ENCODE measurements at places on chromosomes 7 and 10. TPM values are rescaled to one million over a fixed set of nuclear protein-coding genes. Genes with fewer than 3 reads are reported as not detected.

DNA sequence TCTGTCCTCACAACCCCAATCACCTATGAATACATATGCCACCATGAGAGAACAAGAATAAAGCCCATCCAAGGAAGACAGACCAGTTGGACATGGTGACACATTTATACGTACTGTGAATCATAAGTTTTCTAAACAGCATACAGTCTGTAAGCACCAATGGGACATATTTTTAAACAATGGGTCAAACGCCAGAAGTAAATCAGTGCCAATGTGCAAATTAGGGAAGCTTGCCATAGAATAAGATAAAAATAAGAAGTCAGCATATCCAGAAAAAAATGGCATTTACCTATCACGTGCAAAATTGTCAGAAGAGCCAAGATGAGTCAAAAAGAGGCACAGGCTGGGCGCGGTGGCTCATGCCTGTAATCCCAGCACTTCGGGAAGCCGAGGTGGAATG lies 910.4 kb downstream of the SORCS1 start:
- H3K27ac ChIP-seq, result no peak overlapping the region
- H3K4me1 ChIP-seq, result no peaks in the 10 kb centered on the region
- no peaks in the 10 kb centered on the region for H3K27me3 ChIP-seq
- no peak for DNase-seq

- H3K27ac ChIP-seq, result no peak overlapping the region
- no peaks in the 10 kb centered on the region for H3K36me3 ChIP-seq
- H3K4me3 ChIP-seq, result no peak overlapping the region
- no peaks in the 10 kb centered on the region for H3K27me3 ChIP-seq
- no peak for DNase-seq
- H3K4me1 ChIP-seq, result no peaks in the 10 kb centered on the region
These were observed 636.6 kb downstream of the TNS3 start for GRCh38 chr7:46945328-46945727.

DNA sequence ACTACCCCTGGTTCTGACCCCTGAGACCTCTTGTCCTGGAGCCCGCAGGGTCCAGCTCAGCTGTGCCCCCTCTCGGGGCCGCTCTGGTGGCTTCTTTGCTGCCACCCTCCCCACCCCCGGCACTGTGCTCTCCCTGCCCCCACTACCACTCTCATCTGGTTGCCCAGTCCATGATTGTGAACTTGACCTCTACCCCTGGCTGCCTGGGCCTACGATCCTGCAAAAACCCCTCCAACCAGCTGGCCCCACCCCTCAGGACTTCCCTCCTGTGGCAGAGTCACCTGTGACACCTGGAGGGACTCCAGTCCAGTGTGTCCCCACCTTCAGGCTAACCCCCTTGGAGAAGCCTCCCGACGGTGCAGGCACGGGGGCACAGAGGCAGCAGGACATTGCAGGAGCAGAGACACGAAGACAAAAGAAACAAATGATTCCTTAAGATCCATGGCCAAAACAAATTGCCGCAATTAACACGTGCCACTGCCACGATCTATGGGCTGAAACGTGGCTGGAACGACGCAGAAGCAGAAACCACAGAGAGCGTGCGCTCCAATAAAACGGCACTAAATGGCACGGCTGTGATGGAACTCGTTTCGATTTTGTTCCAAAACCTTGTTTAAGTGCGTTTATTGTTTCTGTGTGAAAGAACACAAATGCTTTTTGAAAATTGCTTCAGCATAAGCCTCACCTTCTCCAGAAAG lies 72.0 kb downstream of the PARP12 start:
- no peaks in the 10 kb centered on the region for H3K27me3 ChIP-seq
- H3K4me1 ChIP-seq, result no peaks in the 10 kb centered on the region
- no peaks in the 10 kb centered on the region for H3K36me3 ChIP-seq
- DNase-seq, result no peak
- H3K4me3 ChIP-seq, result no peak overlapping the region

GRCh38 chr7:80279760-80280159 lies 145.1 kb downstream of the GNAI1 start:
- H3K4me1 ChIP-seq, result no peaks in the 10 kb centered on the region
- H3K36me3 ChIP-seq, result no peaks in the 10 kb centered on the region
- no peak for DNase-seq
- no peaks in the 10 kb centered on the region for H3K27me3 ChIP-seq

DNA sequence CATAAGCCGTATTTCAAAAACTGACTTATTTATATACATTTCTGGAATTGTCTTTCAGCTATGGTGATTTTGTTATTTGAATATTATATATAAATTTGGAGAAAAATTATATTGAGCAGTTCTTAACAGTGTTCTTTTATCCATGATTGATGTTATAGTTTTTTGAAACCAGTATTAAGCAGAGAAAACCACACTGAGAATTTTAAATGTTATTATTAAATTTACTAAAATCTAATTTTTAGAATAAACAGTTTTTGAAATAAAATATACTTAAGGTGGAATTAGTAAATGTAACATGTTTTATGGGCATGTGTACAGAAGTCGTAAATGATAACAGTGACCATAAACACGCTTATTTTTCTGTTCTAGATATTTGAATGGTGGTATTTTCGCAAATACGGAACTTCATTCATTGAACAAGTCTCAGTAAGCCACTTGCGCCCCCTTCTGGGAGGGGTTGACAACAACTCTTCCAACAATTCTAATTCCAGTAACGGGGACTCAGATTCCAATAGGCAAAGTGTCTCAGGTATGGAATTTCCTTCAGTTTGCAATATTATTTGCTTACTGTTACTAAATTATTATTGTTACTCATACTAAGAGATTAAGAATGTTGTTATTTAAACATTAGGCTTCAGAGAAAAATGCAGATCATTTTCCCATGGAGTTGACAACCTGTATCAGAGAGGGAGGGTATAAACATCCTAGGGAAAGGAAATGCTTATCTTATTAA lies 166.1 kb downstream of the ST7 start:
- no peak overlapping the region for H3K27ac ChIP-seq
- DNase-seq, result peak; percentile 68
- H3K4me1 ChIP-seq, result peaks cover 6% of the 10 kb centered on the region
- no peaks in the 10 kb centered on the region for H3K27me3 ChIP-seq

DNA sequence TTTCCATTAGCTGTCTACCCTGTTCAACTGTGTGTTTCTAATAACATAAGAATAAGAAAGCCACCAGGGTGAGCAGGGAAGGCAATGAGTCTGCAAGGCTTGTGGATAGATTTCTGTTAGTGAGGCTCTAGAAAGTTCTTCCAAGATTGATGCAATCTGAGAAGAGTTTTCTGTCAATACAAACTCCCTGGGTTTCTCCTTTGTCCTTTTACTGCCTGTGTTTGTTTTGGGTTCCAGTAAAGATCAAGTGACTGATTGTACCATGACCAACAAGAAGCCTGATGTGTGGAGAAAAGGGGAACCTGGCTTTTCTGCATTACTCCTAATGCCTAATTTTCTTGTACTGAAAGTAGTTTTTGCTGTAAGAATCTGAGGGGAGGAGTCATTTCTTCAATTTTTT lies 139.9 kb downstream of the CFTR start:
- no peak overlapping the region for H3K4me3 ChIP-seq
- H3K27me3 ChIP-seq, result no peaks in the 10 kb centered on the region
- no peaks in the 10 kb centered on the region for H3K36me3 ChIP-seq
- no peak for DNase-seq
- H3K4me1 ChIP-seq, result no peaks in the 10 kb centered on the region

GRCh38 chr7:27697861-27698430 lies 35.3 kb upstream of the HIBADH start:
- DNase-seq, result no peak
- no peaks in the 10 kb centered on the region for H3K27me3 ChIP-seq
- no peaks in the 10 kb centered on the region for H3K36me3 ChIP-seq
- H3K27ac ChIP-seq, result no peak overlapping the region

GRCh38 chr10:60964257-60965235 lies 20.6 kb upstream of the RHOBTB1 start:
- H3K27ac ChIP-seq, result peak overlapping the region; percentile 4
- H3K36me3 ChIP-seq, result no peaks in the 10 kb centered on the region
- DNase-seq, result peak; percentile 70
- no peaks in the 10 kb centered on the region for H3K27me3 ChIP-seq

DNA sequence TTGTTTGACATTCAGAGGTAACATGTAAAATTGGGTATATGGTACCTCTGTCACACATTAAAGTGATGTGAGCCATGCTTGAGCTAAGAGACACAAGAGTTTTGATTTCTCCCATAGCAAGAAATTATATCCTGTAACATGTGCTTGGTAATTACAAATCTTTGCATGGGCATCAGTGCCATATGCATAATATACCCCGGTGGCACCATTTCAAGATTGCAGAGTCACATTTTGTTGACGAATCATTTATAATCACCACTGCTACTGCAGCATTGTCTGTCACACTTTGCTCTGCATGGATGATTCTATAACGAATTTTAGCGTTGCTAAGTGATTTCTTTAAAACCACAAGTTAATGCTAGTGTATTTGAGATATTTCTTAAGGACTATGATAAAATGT lies 443.7 kb upstream of the LRRN3 start:
- H3K27me3 ChIP-seq, result no peaks in the 10 kb centered on the region
- no peaks in the 10 kb centered on the region for H3K4me1 ChIP-seq
- DNase-seq, result no peak
- no peak overlapping the region for H3K27ac ChIP-seq

GRCh38 chr10:49008091-49008490 lies 68.5 kb upstream of the LRRC18 start:
- H3K4me1 ChIP-seq, result no peaks in the 10 kb centered on the region

DNA sequence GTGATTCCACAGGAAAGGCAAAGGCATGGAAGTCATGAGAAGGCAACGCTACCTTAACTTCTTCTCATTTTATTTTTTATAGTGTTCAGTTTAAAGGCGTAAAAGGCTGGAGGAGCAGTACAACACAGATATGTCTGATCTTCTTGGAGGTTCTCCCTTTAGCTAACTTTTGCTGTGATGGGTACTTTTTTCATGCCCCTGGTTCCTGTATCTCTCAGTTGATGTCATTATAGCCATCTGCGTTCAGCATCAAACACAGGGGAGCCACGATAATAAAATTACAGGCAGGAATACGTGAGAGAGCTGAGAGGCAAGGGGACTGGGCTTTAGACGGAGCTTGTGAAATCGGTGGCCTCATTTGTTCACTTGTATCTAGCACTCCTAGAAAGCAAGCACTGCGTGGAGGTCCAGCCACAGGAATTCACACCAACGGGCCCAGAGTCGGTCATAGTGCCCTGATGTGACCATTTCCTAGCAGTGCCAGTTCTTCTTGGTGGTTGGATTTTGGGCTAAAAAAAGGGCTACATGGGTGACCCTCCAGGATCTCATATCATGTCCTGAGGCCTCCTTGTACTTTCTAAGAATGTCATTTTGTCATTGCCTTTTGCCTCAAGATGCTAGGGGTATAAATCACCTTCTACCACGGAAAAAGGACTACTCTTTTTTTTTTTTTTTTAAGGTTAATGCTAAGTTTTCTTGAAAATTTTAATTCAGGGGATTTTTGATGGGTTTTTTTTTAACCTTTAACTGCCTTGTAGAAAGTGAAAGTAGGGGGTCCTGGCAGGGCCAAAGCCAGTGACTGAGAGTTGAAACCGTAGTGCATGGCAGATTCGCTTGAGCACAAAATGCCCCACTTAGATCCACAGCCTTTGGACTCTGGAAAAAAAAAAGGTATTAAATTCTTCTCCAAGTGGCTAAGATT lies 191.5 kb downstream of the CELF2 start:
- H3K27me3 ChIP-seq, result no peaks in the 10 kb centered on the region
- no peak overlapping the region for H3K27ac ChIP-seq
- DNase-seq, result no peak
- H3K4me3 ChIP-seq, result no peak overlapping the region
- H3K4me1 ChIP-seq, result no peaks in the 10 kb centered on the region

GRCh38 chr7:104156842-104157277 lies 51.0 kb downstream of the ORC5 start:
- H3K27ac ChIP-seq, result no peak overlapping the region
- no peak overlapping the region for H3K4me3 ChIP-seq
- H3K4me1 ChIP-seq, result no peaks in the 10 kb centered on the region
- no peak for DNase-seq
- no peaks in the 10 kb centered on the region for H3K36me3 ChIP-seq

GRCh38 chr10:75593692-75594556 lies 162.5 kb downstream of the LRMDA start:
- no peaks in the 10 kb centered on the region for H3K36me3 ChIP-seq
- peaks cover 12% of the 10 kb centered on the region for H3K4me1 ChIP-seq
- no peak for DNase-seq
- H3K27ac ChIP-seq, result peak overlapping the region; percentile 63

DNA sequence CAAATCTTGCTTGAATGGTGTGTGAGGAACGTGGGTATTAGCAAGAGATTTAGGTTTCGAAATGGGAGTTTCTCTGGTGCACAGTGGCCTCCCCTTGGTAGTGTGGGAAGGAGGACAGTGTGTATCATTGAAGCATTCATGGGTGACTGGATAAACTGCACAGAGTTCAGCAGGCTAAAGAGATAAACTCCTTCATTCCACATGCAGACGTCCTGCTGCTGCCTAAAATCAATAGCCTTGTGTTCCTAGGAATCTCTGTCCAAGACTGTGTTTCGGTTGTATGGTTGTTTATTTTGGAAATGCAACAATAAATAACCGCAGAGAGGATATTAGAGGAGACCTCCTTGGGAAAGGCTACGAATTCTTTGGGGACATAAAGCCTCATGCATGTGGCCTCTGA lies 100.9 kb upstream of the FAM171A1 start:
- no peak for DNase-seq
- H3K27ac ChIP-seq, result no peak overlapping the region
- no peaks in the 10 kb centered on the region for H3K27me3 ChIP-seq
- H3K36me3 ChIP-seq, result no peaks in the 10 kb centered on the region
- H3K4me1 ChIP-seq, result no peaks in the 10 kb centered on the region

GRCh38 chr7:106070567-106071254 lies 41.4 kb downstream of the SYPL1 start:
- no peak for DNase-seq
- H3K36me3 ChIP-seq, result no peaks in the 10 kb centered on the region
- no peaks in the 10 kb centered on the region for H3K27me3 ChIP-seq
- H3K27ac ChIP-seq, result no peak overlapping the region

DNA sequence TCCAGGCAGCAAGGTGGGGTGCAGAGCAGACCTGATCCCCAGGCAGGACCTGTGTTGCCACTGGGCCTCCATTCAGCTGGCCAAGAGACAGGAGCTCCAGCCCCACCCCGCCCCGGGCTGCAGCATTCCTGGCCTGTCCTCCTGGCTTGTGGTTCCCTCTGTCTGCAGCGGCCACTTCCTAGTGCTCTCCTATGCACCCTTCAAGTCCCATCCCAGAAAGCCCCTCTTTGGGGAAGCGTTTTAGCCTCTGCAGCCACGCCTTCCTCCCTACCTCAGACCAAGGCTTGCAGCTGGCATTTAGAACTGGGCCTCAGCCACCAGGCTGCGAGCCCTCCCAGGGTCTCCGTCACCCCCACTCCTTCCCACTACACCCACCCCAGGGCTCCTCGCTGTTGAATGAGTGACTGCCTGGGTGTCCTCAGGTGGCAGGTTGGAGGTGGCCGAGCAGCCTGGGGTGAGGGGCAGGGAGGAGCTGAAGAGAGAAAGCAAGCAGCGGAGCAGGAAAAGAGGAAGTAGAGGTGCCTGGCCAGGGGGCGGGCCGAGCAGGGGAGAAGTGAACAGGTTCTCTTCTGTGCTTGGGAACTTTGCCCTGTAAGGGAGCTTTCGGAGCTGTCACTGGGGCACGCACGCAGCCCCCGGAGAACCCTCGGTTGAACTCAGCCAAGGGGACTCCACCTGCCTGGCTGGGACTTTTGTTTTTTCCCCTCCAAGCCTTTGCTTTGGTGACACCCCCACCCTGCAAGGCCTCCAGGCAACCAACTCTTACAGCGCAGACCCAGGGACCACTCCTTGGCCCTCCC lies 109.1 kb upstream of the TNRC18 start:
- H3K27me3 ChIP-seq, result no peaks in the 10 kb centered on the region
- H3K36me3 ChIP-seq, result peaks cover 19% of the 10 kb centered on the region
- DNase-seq, result peak; percentile 83
- H3K27ac ChIP-seq, result peak overlapping the region; percentile 3
- no peaks in the 10 kb centered on the region for H3K4me1 ChIP-seq
- H3K4me3 ChIP-seq, result peak overlapping the region; percentile 99

ESYT2 gene
- 26.2 TPM for total RNA-seq

NXPH1 gene
- total RNA-seq, result not detected

SUN3 gene
- total RNA-seq, result not detected

CACNA2D1 gene
- 1.7 TPM for total RNA-seq
